Upper lobe of right lung (tissue), 1 donor: ENCODE measurements at places on chromosomes 12 and 14. TPM values are rescaled to one million over a fixed set of nuclear protein-coding genes. Genes with fewer than 3 reads are reported as not detected.

GRCh38 chr14:83463500-83464098 is 1929.9 kb upstream of the SEL1L start:
- DNase-seq: no peak

DNA sequence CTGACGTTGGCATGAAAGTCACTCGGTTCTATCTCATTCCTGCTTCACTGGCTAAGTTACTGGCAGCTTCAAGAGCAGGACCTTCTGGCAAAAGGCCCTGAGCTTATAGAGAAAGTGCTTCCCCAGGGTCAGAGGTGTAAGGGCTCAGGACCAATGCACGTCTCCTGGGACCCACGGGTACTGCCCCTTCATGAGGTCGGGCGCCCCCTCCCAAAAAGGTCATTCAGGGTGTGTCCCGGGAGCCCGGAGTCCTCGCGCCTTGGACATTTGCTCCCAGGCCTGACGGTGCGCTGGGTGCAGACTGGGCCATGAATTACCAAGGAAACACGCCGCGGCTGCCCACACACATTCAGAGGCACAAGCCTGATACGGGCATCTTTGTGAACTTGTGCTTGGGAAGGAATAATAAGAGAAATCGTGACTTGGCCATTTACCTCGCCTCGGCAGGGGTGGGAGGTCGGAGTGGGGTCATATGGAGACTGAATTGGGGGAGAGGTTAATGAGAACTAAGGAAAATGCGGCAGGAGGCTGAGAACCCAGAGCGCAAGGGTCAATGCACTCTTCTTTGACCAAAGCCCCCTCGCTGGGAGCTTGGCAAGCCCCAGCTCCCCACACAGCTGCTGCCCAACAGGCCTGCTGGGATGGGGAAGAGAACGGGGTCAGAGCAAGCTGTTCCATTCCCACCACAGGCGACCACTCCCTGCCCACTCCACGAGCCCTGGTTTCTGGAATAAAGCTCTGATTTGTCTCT is 15.7 kb upstream of the SLC6A12 start:
- DNase-seq: peak; percentile 55

DNA sequence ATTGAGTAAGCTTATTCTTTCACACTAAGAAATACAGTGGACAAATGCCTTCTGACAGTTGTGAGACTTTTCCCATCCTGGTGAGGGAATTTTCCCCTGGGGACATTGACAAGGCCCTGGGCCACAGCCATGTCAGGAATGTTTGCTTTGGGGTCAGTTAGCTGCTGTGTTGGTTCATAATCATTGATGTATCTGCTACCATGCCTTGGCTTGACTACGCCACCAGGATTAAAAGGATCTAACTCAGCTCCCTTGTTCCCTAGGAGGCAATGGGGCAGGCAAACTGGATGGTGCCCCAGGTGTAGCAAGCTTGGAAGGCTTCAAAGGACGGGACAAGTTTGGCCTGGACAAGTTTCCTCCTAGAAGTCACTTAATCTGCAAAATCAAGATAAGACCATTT is 3.1 kb upstream of the CCDC88C start:
- DNase-seq: no peak

DNA sequence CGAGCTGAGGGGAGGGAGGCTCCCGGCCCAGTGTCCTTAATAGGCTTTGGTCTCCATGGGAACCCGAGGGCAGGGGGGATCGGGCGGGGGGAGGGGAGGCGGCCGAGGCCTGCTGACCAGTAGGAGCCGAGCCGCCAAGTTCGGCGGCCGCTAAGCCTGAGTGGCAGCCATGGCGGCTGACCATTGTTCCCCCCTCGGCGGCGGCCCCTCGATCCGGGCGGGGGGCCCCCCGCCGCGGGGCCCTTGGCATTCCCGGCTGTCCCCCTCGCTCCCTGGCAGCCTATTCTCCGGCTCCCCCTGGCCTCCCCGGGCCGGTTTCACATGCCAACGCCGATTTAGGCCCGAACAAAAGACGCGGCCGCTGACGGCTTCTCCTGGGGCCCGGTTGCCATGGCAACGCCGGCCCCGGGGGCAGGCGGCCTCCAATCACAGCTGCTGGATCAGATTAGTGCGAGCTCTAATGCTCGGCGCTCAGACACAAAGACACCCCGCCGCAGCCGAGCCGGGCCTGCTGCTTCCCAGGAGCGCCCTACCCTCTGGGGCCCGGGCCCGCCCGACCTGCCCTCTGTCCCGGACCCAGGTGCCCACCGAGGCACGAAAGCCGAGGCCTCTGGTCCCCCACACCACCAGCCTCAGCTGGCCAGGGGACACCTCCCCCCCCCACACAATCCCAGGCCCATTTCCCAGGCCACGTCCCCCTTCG is 7.3 kb downstream of the MSI1 start:
- DNase-seq: no peak

GRCh38 chr12:101763246-101763931 is 24.1 kb upstream of the SYCP3 start:
- no peak for DNase-seq

GRCh38 chr12:111359231-111359913 is 9.5 kb downstream of the PHETA1 start:
- no peak for DNase-seq

GRCh38 chr14:61064856-61065255 is 83.8 kb downstream of the SLC38A6 start:
- no peak for DNase-seq

MYF6 gene
- total RNA-seq: not detected

CCDC184 gene
- total RNA-seq: 0.61 TPM

WNT5B gene
- total RNA-seq: 2.3 TPM
